ENCODE measurements at places on chromosomes 3 and 15. TPM values are rescaled to one million over a fixed set of nuclear protein-coding genes. Genes with fewer than 3 reads are reported as not detected.

Gene IGSF11
- not detected for total RNA-seq

Gene SLC24A5
- not detected for total RNA-seq

Gene LINGO1
- total RNA-seq: 0.04 TPM

Gene TLR9
- 0.04 TPM for total RNA-seq

DNA sequence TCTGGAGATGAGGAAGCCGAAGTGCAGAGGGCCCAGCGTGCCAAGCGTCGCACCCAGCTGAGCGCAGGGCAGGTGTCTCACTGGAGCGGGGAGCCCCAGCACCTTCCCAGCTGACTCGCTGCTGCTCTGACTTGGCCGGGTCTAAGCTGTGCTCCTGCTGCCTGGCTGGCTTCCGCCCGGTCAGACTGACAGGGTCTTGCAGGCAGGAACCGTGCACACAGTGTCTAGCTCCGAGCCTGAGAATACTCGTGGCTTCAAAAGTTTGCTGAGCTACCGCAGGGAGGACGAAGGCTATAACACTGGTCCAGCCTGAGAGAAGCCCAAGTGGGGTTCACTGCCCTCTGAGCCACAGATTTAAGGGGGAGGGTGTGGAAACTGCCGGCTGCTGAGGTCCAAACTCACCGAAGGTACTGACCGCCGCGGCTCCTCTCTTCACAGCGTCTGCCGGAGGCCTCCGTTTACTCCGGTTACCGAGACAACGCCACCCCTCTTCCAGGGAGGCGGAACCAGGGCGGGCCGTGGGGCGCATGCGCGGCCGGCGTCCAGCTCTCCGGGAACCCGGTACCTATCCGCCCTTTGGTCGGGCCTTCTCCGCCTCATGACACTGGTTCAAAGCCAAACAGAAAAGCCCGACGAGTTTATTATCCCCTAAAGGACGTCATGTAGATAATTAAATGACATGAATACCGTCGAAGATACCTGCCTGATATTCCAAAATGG lies at the start of gene CFAP44:
CFAP44 (minus strand) TSS at position 443 of the 720 bp plus-strand sequence. CDS start 7,829 bp downstream, outside the sequence.
- DNase-seq: peak; percentile 15

GRCh38 chr15:73370151-73370550 lies 1.4 kb upstream of the HCN4 start:
- no peak for DNase-seq

DNA sequence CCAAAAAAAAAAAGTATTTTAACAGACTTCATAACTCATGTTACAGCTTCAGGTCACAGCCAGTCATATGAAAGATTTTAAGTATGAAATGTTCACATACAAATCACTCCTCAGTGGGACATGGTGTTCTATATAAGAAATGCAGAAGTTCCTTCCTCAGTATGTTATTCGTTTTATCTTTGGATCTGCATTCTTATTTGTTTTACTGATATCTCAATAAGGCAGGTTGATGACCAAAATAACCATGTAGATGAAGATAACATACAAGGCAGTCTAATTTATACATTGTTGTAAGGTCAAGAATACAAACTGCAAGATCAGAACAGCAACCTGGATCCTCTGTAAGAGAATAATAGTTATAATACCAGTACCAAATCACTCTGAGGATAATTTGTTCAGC lies 75.6 kb downstream of the CHAC1 start:
- no peak for DNase-seq

DNA sequence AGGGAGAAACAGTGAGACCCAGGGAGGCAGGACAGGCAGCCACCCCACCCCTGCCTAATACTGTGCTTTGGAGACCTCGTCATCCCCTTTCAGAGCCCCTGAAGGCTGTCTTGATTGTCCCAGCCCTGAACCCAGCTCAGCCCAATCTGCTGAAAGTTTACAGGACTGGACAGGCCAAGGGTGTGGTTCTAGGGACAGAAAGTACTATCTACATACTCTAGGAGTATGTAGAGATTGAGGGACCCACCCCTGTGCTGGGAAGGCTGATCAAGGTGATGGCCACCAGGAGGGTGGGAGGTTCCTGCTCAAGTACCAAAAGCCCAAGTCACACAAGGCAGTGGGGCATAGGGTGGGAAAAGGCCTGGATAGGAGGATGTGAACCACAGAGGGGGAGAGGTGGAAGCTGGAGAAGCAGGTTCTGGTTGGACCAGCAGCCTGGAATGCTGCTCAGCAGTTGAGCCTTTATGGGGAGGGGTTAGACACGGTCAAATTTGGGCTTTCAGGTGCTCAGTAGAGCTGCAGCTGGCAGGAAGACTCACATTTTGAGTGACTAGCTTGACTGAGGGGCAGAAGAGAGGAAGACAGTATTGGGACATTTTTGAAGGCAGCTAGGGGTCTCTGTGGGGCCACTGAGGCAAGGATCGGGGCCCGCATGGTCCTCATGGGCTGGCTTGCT lies 6.7 kb downstream of the NBEAL2 start:
- no peak for DNase-seq

DNA sequence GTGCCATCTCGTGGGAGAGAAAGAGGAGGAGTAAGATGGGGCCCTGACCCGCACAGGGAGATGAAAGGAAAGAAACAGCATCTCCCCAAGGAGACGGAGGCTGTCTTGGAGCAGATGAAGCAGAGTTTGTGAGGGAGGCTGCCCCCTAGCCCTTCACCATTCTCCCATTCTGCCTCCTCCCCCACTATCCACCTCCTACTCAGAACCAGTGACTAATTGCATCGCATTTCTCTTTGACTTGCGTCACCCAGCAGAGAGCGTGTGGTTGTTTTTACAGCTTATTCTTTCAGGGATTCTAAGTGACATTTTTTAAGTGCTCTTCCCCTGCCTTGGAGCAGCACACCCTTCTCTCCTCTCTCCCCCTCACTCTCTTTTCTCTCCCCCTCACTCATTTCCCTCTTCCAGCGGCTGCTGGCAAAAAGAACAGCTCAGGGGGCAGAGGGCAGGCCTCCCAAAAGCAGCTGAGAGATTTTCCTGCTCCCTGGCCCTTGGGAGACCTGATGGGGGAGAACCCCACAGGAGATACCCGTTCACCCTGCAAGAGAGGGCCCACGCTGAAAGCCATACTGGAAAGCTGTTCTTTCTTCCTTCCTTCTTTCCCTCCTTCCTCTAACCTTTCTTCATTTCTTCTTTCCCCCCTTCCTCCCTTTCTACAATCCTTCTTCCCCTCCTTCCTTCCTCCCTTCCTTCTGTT lies 91.8 kb downstream of the MRPL46 start:
- DNase-seq: no peak

DNA sequence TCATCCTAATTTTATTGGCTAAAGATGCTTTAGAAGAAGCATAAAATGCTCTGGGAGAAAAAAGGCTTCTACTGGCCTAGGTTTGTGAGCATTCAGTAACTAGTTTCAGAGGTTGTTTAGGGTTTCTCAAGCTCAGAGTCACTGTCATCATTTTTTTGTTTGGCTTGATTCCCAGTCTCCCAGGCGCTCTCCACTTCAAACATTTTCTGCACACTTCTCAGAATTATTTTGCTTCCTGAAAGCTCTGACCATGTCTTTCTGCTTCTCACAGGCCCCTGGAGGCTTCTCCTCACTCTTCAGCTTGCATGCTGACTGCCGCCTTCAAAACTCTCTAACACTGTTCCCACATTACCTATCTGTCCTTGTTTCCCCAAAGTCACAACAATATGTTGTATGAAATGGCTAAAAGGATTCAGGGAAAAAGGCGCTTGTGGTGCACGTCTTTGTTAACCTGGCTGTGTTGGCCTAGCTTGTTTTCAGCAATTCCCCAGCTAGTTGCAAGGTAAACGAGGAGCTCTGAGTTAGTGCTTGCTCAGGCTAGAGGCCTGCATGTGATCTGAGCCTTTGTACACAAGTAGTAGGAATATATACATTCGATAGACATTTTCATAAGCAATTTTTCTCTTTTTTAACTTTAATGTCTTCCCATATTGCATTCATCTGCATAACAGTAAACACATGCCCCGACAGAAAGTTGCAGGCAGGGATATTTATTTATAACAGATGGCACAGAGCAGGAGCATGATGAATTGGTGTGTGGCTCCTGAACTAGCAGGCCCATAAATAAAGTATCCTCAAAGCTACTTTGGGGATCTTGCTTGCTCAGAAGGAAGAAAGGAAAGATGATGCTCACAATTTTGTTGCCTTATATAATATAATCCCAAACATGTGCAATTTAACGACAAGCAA lies 129.2 kb upstream of the DPH6 start:
- DNase-seq: no peak
